ENCODE measurements at places on chromosomes 3 and 15. TPM values are rescaled to one million over a fixed set of nuclear protein-coding genes. Genes with fewer than 3 reads are reported as not detected.

GRCh38 chr15:48084759-48085590 is 35.8 kb upstream of the SLC24A5 start:
- no peaks in the 10 kb centered on the region for H3K36me3 ChIP-seq
- H3K4me3 ChIP-seq: no peak overlapping the region
- no peak overlapping the region for H3K27ac ChIP-seq
- DNase-seq: no peak
- no peaks in the 10 kb centered on the region for H3K4me1 ChIP-seq

- H3K27me3 ChIP-seq: no peaks in the 10 kb centered on the region
- no peak for DNase-seq
- no peak overlapping the region for H3K27ac ChIP-seq
Measured at GRCh38 chr3:124850633-124851032, 36.5 kb downstream of the ITGB5 start.

GRCh38 chr3:115968871-115969270 is 345.6 kb downstream of the GAP43 start:
- no peaks in the 10 kb centered on the region for H3K36me3 ChIP-seq
- DNase-seq: no peak
- H3K27me3 ChIP-seq: no peaks in the 10 kb centered on the region
- no peak overlapping the region for H3K27ac ChIP-seq
- H3K4me1 ChIP-seq: no peaks in the 10 kb centered on the region
- H3K4me3 ChIP-seq: no peak overlapping the region

- DNase-seq: no peak
- H3K27ac ChIP-seq: no peak overlapping the region
- H3K27me3 ChIP-seq: no peaks in the 10 kb centered on the region
- no peaks in the 10 kb centered on the region for H3K4me1 ChIP-seq
- H3K36me3 ChIP-seq: no peaks in the 10 kb centered on the region
Measured at GRCh38 chr3:170690661-170690981, 104.7 kb upstream of the SLC7A14 start.

DNA sequence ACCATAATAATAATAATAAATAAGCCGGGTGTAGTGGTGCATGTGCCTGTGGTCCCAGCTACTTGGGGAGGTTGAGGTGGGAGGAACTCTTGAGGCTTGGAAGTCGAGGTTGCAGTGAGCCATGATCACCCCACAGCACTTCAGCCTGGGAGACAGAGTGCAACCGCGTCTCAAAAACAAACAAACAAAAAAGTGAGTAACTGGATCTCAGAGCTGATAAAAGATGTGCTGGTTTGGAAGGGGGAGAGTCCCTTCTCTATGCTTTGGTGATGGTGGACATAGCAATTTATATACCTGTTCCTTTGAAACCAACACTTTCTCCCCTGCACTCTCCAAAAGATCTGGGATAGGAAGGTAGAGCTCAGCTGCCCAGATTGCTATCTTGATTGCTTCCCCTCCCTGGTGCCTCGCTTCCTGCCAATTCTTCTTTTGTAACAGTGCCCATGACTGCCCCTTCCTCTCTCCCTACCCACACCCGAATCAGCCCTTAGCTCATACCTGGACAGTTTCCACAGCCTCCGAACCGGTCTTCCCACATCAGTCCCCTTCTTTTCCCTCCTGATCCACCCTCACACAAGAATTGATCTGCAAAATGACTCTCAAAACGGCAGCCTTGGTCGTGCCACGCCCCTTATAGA is 55.1 kb upstream of the UBE2E1 start:
- H3K4me1 ChIP-seq: no peaks in the 10 kb centered on the region
- no peak overlapping the region for H3K4me3 ChIP-seq
- no peaks in the 10 kb centered on the region for H3K36me3 ChIP-seq
- DNase-seq: no peak
- H3K27ac ChIP-seq: no peak overlapping the region

SLC22A13 gene
- total RNA-seq: 0.28 TPM

- DNase-seq: no peak
- no peak overlapping the region for H3K27ac ChIP-seq
- no peak overlapping the region for H3K4me3 ChIP-seq
- no peaks in the 10 kb centered on the region for H3K4me1 ChIP-seq
Measured at GRCh38 chr3:175399156-175399840, 540.2 kb downstream of the NAALADL2 start.

COMMD2 gene
- total RNA-seq: 48.4 TPM

RBM15B gene
- total RNA-seq: 47.4 TPM

CCR8 gene
- total RNA-seq: 5.3 TPM

GRCh38 chr3:69986419-69986818 is 13.1 kb upstream of the SAMMSON start:
- no peaks in the 10 kb centered on the region for H3K36me3 ChIP-seq
- DNase-seq: no peak
- no peak overlapping the region for H3K4me3 ChIP-seq
- no peaks in the 10 kb centered on the region for H3K4me1 ChIP-seq

FBXO45 gene
- 30.1 TPM for total RNA-seq

SCN11A gene
- 0.09 TPM for total RNA-seq

CCR9 gene
- 7.3 TPM for total RNA-seq

- no peaks in the 10 kb centered on the region for H3K36me3 ChIP-seq
- H3K27ac ChIP-seq: no peak overlapping the region
- no peaks in the 10 kb centered on the region for H3K27me3 ChIP-seq
Measured at GRCh38 chr3:178483704-178484103, 52.5 kb upstream of the KCNMB2 start.

DNA sequence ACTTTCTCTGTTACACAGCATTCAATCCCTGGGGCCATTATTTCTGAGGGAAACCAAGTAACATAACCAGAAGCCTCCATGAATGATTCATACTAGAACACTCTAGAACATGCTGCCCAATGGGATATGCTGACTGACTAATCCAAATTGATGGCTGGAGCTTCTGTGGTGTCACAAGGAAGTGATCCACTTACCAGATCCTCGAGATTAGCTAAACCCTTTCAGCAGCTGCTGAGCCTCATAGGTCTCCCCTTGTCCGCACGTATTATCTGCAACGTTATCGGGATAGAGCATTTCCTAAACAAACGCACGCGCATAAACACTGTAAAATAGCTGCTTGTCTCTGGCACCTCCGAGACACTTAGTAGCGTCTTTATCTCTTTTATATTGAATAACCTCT is 61.2 kb upstream of the PROK2 start:
- no peaks in the 10 kb centered on the region for H3K4me1 ChIP-seq
- no peaks in the 10 kb centered on the region for H3K36me3 ChIP-seq
- no peak overlapping the region for H3K4me3 ChIP-seq
- H3K27ac ChIP-seq: no peak overlapping the region

DNA sequence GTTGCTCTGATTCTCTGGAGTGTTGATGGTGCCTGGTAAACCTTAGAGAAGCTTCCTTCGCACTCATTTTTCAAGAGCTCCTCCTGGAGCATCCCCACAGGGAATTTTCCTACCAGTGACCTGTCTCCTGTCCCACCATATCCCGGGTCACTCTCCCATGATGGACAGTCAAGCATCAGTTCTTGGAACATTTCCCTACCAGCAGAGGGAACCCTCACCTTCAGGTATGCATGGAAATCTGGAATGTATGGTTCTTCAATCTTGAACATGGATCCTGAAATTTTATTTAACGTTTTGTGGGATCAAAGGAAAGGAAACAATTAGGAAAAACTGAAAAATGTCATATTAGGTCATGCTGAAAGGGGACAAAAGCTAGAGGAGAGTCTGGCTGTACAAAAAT is 153.8 kb downstream of the SPATA16 start:
- no peaks in the 10 kb centered on the region for H3K27me3 ChIP-seq
- no peaks in the 10 kb centered on the region for H3K4me1 ChIP-seq
- DNase-seq: no peak
- no peak overlapping the region for H3K4me3 ChIP-seq

DNA sequence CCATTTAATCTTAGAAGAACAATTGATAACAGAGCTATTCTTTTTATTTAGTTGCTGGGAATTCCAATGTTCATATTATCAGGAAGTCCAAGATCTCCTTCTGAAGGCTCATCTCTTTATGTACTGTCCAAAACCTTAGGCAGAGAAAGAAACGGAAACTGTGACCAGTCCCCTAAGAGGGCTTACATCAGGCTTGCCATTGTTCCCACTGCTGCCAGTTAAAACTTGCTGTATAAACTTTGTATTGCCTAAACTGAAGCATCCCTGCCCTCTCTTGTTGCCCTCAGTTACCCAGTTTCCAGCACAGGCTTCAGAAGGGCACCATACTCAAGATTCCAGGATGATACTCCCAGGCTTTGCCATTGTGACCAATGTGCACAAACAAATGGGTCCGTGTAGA is 435.2 kb upstream of the NAALADL2 start:
- H3K27me3 ChIP-seq: no peaks in the 10 kb centered on the region
- no peak for DNase-seq
- H3K36me3 ChIP-seq: no peaks in the 10 kb centered on the region
- no peak overlapping the region for H3K4me3 ChIP-seq

DNA sequence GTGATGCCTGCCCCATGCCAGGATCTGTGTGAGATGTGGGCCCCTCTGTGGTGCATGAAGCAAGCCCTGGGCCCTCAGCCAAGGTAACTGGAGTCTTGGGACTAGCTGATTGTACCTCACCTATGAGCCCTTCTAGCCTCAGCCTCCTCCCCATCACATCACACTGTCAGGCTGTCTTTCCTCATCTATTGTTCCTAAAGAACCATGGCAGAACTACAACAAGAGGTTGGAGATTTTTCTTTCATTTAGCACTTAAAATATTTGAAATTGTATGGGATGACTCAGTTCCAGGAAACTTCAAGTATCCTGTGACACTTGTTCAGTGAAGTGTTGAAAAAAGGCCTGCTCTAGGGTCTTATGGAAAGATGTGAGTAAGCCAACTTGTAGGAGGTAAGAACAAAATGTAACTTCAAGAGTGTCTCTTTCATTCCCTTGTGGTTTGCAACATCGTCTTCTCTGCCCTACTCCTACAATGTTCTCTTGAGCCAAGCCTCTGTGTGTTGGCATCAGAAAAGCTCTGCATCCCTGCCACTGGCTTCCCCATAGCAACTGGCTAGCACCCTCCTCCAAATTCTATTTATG is 58.7 kb upstream of the TIPARP start:
- H3K36me3 ChIP-seq: no peaks in the 10 kb centered on the region
- no peaks in the 10 kb centered on the region for H3K27me3 ChIP-seq
- no peaks in the 10 kb centered on the region for H3K4me1 ChIP-seq

DNA sequence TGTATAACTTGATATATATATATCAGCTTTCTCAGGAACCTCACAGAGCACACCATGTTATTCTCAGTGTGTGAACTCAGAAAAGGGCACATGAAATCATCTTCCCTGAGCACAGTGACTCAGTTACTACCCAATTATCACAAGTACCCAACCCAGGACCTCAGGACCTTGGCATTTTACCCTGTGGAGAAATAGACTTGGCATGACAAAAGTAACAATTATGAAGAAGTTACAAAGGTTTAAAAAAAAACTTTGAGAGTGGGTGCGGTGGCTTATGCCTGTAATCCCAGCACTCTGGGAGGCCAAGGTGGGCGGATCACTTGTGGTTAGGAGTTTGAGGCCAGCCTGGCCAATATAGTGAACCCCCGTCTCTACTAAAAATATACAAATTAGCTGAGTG is 52.4 kb downstream of the ONECUT1 start:
- H3K36me3 ChIP-seq: no peaks in the 10 kb centered on the region
- no peaks in the 10 kb centered on the region for H3K4me1 ChIP-seq
- H3K27me3 ChIP-seq: no peaks in the 10 kb centered on the region
- no peak overlapping the region for H3K27ac ChIP-seq
- no peak for DNase-seq

DNA sequence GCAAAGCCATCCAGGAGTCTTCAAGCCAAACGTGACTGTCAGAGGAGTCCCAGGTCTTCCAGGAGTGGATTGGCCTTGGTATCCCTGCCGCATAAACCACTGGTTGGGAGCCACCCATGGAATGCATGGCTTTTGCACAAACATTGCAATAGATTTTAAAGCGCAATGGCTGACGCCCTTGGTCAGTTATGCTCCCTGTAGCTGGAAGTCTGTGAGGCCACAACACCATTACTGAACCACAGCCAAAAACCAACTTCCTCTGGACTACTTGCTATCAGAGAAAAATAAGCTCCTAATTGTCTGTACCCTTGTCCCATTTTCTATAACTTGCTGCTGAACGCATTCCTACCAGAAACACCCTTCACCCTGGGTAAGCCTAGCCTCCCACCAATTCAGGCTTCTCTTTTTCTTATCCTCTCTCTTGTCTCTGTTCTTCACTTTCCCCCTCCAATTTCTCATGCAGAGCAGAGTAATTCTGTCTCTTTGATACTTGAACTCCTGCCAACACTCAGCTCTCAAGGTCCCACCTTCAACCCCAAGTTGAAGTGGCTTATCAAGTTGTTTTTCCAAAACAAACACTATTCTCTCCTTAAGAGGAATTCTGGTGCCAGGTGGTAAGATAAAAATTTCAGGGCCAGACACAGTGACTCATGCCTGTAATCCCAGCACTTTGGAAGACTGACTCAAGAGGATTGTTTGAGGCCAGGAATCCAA is 176.4 kb upstream of the UBE2E1 start:
- H3K27me3 ChIP-seq: no peaks in the 10 kb centered on the region
- no peak overlapping the region for H3K4me3 ChIP-seq
- no peak for DNase-seq
- H3K27ac ChIP-seq: no peak overlapping the region

SAMD7 gene
- not detected for total RNA-seq

DNA sequence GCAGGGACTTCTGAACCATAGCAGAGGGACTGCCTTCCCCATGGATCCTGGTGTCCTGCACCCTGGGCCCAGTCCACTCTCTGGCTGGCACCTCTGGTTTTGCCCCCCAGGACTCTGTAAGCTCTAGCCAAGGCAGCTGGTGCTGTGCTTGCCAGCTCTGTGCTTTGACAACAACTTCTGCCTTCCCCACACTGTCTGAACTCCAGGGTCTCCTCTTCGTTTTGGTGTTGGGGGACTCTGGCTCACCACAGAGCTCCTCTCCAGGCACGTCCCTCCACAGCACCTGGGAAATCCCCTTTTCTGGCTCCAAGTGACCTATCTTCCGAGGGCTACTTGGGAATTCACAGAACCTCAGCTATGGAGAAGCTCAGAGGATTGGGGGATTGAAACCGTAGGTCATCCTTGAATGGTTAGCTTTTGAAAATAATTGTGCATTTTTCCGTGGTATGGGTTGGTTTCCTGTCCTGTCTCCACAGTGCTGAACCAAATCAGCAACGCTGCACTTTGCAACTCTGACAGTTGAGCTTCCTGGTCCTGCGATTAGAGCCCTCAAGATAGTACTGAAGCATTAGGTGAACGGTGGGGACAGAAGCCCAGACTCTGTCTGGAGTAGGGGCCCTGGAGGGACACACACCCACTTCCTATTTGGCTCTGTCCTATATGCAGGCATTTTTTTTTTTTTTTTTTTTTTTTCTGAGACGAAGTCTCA is 152.4 kb downstream of the APBA2 start:
- H3K4me3 ChIP-seq: no peak overlapping the region
- H3K27me3 ChIP-seq: no peaks in the 10 kb centered on the region
- H3K27ac ChIP-seq: no peak overlapping the region
- DNase-seq: no peak
- peaks cover 26% of the 10 kb centered on the region for H3K4me1 ChIP-seq

PLS1 gene
- total RNA-seq: 3.7 TPM

GOLGA8S gene
- not detected for total RNA-seq

DNA sequence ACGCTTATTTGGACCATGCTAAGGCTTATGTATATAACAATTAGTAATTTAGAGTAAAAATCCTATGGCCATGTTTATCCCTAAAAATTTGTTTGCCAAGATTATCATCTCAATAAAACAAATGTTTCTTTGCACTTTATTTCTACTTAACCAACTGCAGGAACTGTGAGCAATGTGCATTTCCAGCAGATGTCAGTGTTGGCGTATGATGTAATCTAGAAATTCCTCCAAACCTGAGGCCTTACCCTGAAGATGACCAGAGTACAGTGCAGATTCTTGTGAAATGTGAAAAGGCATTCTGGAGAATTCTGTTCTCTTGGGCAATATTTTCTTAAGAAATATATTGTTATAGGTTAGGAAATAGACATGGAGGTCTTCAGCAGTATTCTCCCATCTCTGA is 205.9 kb downstream of the MBNL1 start:
- peaks cover 11% of the 10 kb centered on the region for H3K4me1 ChIP-seq
- no peak for DNase-seq
- no peak overlapping the region for H3K4me3 ChIP-seq
- no peaks in the 10 kb centered on the region for H3K27me3 ChIP-seq

All from CD8-positive, alpha-beta memory T cell (primary cell).